T1000 (cell line): ENCODE measurements at places on chromosomes 3 and 15.
A peak's percentile ranks its signal among the peaks of the same experiment; 100 is the strongest.

- DNase-seq = peak; percentile 25
These were observed at the start of gene CHST14 for GRCh38 chr15:40470423-40471104. Gene CHST14, plus strand, starts transcription at chr15:40470984. Its CDS starts 230 bp downstream, at chr15:40471214.

DNA sequence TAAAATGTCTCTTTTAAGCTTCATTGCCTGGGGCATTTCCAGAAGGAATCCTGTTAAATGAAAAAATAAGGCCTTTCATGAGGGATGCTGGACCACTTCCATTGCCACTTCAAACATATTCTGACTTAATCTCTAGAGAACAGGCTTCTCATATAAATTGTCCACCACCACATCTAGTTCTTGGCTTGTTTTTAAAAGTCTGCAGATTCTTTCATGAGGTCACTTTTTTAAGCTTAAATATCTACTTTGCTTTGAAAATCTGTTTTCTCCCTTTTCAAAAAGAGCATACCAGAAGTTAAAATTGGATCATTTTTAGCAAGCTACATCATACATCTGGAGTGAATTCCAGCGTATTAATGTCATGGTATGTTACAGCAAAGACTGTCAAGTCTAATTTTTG, 131.6 kb downstream of the C3orf70 start:
- DNase-seq = no peak

DNA sequence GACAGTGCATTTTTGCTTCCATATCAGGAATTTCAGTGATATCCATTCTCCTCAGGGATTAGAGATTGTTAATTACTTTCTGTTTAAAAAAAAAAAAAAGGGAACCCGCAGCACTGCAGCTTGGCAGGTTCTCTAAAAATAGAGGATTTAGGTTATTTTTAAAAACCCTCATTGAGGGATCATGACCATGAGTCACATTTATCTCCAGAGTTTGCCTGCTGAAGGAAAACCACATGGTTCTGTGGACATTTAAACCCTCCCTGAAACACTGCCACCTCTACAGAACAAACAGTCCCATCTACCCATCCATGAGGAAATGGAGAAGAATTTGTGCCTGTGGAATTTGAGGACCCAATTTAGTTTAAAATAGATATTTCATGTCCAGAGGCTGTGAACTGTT, 66.2 kb upstream of the UBE2E1 start:
- no peak for DNase-seq

DNA sequence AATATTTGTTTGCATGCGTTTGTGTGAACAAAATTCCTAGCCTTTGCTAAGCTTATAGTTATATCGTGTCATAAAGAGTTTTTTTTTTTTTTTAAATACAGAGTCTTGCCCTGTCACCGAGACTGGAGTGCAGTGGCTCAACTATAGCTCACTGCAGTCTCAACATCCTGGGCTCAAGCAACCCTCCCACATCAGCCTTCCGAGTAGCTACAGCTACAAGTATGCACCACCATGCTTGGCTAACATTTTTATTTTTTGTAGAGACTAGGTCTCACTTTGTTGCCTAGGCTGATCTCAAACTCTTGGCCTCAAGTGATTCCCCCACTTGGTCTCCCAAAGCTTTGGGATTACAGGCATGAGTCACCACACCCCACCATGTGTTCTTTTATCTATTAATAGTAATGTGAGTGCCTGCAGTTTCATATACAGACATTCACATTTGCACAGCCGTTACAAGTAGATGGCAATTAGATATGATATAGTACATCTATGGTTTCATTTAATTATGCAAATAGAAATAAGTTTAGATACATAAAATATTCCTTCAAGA, 848.6 kb downstream of the PDCD6IP start:
- no peak for DNase-seq
